Activated T-helper 17 cell treated with anti-CD3 and anti-CD28 coated beads, Interleukin-2, amount 50 U/mL, for 72 hours (primary cell): ENCODE measurements at places on chromosomes 12 and 14. TPM values are rescaled to one million over a fixed set of nuclear protein-coding genes. Genes with fewer than 3 reads are reported as not detected.

MAP3K9 gene
- 6.8 TPM for total RNA-seq

TMEM229B gene
- 0.71 TPM for total RNA-seq

PKP2 gene
- total RNA-seq: not detected

GRCh38 chr14:50394713-50395112, 2.0 kb downstream of the CDKL1 start:
- ATAC-seq: no peak

GRCh38 chr12:51645961-51646360, 54.9 kb downstream of the SCN8A start:
- ATAC-seq: no peak

- ATAC-seq: peak; percentile 49
Measured at GRCh38 chr12:31989571-31990362, 30.6 kb downstream of the RESF1 start.

KRT80 gene
- not detected for total RNA-seq

DNA sequence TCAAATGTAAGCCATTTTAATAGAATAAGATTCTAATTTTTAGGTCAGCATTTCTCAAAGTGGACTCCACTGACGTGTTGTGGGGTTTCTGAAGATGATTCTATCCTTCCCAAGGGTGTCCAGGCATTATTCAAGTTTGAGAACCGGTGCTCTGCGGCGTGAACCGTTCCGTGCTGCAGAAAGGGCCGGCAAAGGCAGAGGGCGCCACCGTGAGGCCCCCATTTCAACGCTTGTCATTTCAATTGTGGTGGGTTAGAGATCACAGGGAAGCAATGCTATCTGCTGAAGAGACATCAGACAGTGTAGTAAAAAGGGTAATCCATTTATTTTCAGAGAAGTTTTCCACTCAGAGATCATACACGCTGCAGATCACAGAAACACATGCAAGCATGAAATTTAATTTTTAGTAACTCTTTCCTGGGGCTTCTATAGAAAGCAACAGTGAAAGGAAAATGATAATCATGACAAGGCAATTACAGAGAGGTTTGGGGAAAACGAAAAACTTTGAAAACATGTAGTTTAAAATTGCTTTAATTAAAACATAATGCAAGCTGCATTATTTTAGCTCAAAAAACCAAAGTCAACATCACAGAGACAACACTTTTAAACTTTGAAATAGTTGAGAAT, 201.7 kb downstream of the EXOC5 start:
- ATAC-seq: peak; percentile 70

GRCh38 chr14:69570836-69571330, 3.8 kb downstream of the CCDC177 start:
- no peak for ATAC-seq

OR6C2 gene
- not detected for total RNA-seq

SCARB1 gene
- total RNA-seq: 17.9 TPM

RNASE1 gene
- total RNA-seq: 0.56 TPM

YY1 gene
- total RNA-seq: 63.8 TPM

ERO1A gene
- 220 TPM for total RNA-seq

GRCh38 chr12:24991209-24992049, 42.5 kb upstream of the BCAT1 start:
- ATAC-seq: peak; percentile 78

NEUROD4 gene
- not detected for total RNA-seq

DNA sequence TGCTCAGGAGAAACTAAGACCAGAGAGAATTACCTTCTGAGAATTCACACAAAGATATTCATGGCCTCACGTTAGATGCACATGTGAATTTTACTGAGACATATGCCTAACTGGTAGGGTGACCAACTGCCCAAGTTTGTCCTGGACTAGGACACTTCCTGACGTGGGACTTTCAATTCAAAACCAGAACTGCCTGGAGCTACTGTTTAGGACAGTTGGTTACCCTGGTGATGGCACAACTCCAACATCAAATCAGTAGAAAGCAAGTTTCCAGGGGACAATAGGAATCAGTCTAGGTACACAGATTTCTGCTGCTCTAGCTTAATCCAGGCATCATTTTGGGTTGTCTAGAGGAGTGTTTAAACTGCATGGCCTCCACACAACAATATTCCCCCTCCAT, 178.7 kb downstream of the GXYLT1 start:
- no peak for ATAC-seq

GRCh38 chr14:20769421-20769820, 1.2 kb downstream of the EDDM3B start:
- no peak for ATAC-seq

GRCh38 chr12:127664901-127665300, 602.1 kb upstream of the TMEM132C start:
- ATAC-seq: no peak

DNA sequence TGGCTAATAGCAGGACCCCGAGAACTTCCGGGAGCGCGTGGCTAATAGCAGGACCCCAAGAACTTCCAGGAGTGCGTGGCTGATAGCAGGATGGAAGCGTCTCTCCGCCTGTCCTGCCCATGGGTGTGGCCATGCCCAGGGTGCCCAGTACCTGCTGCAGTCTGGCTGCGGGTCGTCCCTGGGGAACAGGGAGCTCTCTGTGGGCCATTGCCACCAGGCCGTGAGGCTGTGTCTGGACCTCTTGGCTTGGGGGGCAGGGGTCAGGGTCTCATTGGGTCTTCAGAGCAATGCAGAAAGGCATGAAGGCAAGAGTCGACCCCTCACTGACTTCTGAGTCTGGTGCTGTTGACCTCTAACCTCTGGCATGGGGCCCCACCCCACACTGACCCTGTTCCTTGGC, 35.4 kb downstream of the PACS2 start:
- ATAC-seq: no peak
